GM23338 (cell line): ENCODE measurements at places on chromosomes 5 and 9.
A peak's percentile ranks its signal among the peaks of the same experiment; 100 is the strongest.

DNA sequence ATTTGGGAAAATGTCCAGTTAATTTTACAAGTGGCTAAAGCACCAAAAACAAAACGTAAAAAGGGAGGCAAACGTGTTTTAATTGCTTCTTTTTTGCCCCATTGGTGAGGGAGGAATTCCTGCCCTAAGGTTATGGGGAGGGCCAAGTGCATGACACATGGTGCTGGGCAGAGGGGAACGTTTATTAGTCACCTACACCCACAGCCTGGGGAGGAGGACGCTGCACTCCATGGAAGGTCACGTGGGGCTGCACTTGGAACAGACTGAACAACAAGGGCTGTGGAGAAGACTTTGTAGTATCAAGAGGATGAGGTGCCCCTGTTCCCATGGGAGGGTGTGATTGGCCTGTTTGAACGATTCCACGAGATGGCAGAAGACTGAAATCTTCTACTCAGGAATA, 13.7 kb upstream of the ADAMTS16 start:
- 0 out of 2 replicates have a peak, but pooled peaks cover 8% of the 10 kb centered on the region for H3K4me1 ChIP-seq
- H3K4me3 ChIP-seq: no peak overlapping the region
- no peak for DNase-seq
- H3K27ac ChIP-seq: no peak overlapping the region

- H3K4me1 ChIP-seq: peaks cover 46% of the 10 kb centered on the region
- DNase-seq: no peak
- H3K27ac ChIP-seq: no peak overlapping the region
- no peaks in the 10 kb centered on the region for H3K36me3 ChIP-seq
- no peaks in the 10 kb centered on the region for H3K27me3 ChIP-seq
- H3K4me3 ChIP-seq: no peak overlapping the region
Measured at GRCh38 chr9:132027752-132028663, 51.7 kb downstream of the MED27 start.

GRCh38 chr9:124880501-124880900, 18.6 kb downstream of the ARPC5L start:
- peaks cover 31% of the 10 kb centered on the region for H3K4me1 ChIP-seq
- peaks cover 5% of the 10 kb centered on the region; the same call in 1 of the 2 replicates for H3K36me3 ChIP-seq
- H3K27ac ChIP-seq: no peak overlapping the region
- peak overlapping the region; percentile 0; the same call in 1 of the 2 replicates for H3K4me3 ChIP-seq

- H3K27me3 ChIP-seq: no peaks in the 10 kb centered on the region
- H3K36me3 ChIP-seq: no peaks in the 10 kb centered on the region
- H3K4me1 ChIP-seq: peaks cover 4% of the 10 kb centered on the region; the same call in 1 of the 2 replicates
Measured at GRCh38 chr5:57718155-57718554, 235.5 kb upstream of the ACTBL2 start.

DNA sequence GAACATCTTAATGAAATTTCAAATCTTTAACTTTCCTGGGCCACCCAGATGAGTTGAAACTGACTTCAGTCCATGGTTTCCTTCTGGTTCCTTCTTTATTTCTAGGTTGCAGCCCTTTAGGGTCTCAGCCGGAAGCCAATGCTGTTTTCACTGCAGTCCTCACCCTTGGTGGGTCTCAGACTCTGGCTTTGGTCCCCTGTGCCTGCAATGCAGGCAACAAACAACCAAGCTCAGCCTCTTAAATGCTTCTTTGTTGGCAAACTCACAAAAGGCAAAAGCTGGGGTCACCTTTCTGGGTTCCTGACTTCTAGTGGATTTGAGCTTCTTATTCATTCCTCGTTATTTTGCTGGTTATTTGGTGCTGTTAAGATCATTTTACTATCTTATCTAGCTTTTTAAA, 19.3 kb upstream of the APC start:
- peak; percentile 28 for DNase-seq
- no peaks in the 10 kb centered on the region for H3K27me3 ChIP-seq
- no peaks in the 10 kb centered on the region for H3K36me3 ChIP-seq
- peak overlapping the region; percentile 14; the same call in 1 of the 2 replicates for H3K27ac ChIP-seq

DNA sequence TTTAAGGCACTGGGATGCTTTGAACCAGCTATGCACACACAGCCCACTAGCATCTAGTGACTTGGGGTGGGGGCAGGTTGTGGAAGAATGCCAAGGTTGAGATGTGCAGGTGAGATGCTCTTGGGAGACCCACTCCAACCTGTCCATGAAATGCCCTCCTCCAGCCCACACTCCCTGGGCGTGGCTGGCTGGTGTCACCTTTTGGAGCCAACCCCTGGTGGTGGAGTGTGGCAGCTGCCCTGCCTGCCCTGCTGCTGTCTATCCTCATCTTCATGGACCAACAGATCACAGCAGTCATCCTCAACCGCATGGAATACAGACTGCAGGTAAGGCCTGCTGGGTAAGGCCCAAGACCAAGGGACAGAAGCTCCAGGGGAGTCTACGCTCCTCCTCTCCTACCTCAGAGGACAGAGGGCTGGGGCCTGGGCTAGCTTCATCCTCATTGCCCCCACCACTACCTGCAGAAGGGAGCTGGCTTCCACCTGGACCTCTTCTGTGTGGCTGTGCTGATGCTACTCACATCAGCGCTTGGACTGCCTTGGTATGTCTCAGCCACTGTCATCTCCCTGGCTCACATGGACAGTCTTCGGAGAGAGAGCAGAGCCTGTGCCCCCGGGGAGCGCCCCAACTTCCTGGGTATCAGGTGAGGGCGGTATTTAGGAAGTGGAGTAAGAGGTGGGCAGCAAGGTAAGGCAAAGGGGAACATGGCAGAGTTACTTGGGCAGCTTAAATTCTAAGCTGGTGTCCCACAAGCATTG, 7.4 kb downstream of the SLC4A9 start:
- no peaks in the 10 kb centered on the region for H3K4me1 ChIP-seq
- no peak overlapping the region for H3K27ac ChIP-seq
- no peaks in the 10 kb centered on the region for H3K36me3 ChIP-seq
- DNase-seq: peak; percentile 22

GRCh38 chr5:67222243-67223025, 25.8 kb upstream of the CD180 start:
- H3K27me3 ChIP-seq: no peaks in the 10 kb centered on the region
- no peaks in the 10 kb centered on the region for H3K36me3 ChIP-seq
- no peaks in the 10 kb centered on the region for H3K4me1 ChIP-seq
- DNase-seq: no peak
- no peak overlapping the region for H3K4me3 ChIP-seq
